ENCODE measurements at places on chromosomes 16 and 17.

DNA sequence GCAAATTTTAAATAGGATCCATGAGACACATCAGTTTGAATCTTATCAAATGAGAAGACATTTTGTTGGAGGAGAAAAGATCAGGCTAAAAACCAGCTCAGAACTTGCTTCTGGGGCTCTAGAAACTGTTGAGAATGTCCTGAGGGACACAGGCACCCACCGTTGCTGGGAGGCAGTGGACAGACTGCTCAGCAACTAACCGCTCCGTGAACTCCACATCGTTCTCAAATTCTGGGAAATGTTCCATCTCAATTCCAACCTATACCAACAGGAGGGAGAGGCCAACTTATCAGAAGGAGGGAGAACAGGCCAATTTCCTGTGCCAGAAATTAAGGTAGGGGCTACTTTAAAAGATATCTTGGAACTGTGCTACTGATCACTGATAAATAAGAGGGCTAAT is 8.3 kb downstream of the TAT start:
- DNase-seq: no peak

DNA sequence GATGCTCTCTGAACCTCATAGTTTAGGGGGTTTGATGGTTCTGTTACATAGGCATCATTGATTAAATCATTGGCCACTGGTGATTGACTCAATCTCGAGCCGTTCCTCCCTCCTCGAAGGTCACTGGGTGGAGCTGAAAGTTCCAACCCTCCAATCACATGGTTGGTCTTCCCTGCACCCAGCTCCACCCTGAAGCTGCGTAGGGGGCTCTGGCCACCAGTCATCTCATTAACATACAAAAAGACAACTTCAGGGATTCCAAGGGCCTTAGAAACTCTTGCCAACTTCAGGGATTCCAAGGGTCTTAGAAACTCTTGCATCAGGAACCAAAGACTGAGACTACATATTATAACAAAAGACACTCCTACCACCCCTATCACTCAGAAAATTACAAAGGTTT is 306.5 kb upstream of the TNRC6C start:
- DNase-seq: no peak

- no peak for DNase-seq
Measured at GRCh38 chr17:43898446-43898845, 8.9 kb downstream of the MPP2 start.

DNA sequence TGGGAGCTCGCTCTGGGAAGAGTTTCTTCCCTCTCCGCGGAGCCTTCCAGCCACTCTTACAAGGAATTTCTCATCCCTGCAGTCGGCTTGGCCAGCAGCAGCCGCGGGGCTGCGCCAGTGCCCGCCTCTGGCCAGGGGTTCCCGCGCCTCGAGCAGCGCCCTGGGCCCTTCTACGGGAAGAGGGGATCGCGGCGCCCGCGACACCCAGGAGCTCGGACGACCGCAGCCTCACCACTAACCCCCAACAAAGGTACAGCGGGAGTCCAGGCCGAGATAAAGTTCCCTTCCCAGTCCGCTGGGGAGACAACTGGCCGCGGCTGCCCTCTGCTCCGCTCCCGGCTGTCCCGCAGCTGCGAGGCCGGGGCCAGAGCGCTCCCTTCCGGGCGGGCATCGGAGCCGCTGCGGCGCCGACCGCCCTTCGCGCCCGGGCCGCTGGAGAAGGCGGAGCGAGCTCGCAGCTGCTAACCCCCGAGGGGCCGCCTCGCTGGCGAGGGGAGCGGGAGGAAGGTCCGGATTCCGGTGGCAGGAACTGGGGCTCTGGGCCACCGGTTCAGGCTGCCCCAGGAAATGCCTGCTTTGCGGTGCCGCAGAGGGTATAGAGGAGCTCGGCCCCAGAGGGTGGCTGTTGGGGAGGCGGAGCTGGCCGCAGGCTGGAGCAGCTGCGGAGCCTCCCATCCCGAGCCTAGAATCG is 3.6 kb upstream of the HS3ST3B1 start:
- DNase-seq: no peak

DNA sequence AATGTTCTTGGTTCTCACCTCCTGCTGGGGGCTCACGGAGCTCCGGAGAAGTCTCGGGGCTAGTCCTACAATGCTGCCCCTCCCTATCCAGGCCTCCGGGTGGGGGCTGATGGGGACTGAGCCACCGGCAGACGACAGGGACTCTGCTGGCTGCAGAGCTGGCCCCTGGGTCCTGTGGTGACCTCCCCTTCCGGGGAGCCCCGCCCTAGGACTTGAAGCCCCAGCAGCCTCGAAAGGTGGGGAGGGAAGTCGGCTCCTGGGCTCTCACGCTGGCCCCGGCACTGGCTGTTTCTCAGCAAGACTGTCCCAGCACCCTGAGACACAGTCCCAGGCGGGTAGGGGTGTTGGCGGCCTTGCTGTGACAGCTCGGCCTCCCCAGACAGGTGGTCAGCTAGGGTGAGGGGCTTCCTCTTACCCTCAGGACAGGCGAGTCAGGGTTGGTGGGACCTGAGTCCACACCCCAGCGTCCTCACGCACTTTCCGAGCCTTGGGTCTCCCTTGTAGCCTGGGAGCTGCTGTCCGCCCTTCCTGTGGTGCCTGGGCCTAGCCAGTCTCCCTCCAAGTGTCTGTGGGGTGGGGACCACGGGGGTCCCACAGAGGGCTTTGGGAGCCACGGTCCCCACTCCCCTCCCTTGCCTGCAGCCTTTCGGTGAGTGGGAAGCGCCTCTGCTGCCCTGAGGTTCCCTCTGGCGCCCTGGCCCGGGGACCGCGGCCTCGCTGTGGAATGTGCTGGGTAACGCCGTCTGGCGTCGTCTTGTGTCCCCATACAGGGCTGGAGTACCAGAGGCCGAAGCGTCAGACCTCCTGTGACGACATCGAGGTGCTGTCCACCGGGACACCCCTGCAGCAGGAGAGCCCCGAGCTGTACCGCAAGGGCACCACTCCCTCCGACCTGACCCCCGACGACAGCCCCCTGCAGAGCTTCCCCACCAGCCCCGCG is 76.6 kb downstream of the KLHDC4 start:
- no peak for DNase-seq

DNA sequence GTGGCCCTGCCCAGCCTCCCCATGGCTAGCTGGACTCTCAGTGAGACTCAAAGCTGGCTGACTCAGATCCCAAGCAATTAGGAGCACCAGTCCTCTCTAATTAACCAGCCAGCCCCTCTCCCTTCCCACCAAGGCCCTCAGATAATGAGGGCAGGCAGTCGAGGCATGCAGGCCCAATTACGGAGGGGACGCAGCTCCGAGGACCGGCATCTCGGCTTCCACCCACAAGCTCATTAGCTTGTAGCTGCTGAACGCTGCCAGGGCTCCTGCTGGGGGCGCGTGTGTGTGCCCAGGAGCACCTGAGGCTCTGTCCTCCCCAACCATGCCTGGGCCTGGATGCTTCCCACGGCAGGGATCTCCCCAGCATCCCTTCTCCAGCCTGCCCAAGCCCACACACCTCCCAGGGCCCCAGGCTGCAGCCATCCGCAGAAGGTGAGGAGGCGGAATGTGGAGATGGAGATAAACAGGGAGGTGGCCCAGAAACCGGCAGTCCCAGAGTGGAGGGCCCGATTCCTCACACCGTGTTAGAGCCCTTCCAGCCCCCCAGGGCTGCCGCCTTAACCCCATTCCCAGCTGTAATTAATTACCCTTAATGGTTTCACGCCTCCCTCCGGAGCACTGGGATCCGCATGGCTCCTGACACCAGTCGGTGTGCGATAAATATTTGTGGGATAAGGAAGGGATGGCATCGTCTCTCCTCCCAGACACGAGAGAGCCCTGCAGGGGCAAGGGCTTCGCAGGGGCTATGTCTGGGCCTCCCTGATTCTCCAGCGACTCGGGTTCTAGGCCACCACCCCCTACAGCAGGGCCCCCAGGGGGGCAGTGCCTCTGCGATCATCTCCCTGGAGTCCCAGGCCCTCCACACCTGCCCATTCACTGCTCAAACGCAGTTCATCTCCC is 42.2 kb downstream of the RPH3AL start:
- DNase-seq: no peak

DNA sequence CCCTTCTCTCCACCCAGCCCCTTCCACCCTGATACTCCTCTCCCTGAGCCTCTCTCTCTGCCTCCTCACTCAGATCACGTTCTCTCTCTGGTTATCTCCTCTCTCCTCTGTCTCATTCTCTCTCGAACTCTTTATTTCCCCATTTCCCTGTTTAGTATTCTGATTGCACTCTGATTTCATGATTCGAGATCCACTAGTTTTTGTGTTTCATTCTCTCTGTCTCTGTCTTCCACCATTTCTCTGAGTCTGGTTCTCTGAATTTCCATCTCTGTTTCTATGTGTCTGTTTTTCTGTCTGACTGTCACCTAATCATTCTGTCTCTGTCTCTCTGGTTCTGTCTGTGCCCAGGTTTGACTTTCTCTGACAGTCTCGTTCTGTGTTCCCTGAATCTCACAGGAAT is 2.0 kb downstream of the SEZ6L2 start:
- DNase-seq: no peak

GRCh38 chr17:61065263-61065773 is 334.3 kb upstream of the TBX2 start:
- DNase-seq: no peak

DNA sequence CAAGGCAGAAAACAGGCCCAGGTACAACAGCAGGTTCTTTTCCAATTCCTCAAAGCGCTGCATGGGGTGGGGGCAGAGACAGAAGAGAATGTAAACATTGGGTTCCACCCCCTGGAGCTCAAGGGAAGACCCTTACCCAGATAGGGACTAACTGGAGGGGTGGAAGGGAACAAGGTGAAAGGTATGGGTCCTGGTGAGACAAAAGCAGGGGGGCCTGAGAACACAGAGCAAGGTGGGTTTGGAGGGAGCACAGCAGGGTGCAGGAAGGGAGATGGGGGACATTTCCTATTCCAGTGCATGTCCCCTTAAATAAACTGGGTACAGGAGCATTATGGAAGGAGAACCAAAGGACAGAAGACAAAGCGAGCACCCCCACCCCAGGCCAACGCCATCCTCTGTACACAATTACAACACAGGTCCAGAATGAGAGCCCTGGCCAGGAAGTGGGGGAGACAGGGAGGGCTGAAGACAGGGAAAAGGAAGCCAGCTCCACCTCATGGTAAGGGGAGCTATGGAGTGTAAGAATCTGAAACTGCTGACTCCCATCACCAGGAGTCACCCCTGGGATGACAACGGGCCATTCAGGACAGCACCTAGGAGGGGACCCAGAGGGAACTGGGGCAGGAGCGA is 2.1 kb upstream of the CD2BP2 start:
- no peak for DNase-seq

GRCh38 chr16:18803569-18804462 is 2.5 kb upstream of the ARL6IP1 start:
- no peak for DNase-seq

Data from Panc1 (cell line).